ENCODE measurements at places on chromosomes 12 and 14. TPM values are rescaled to one million over a fixed set of nuclear protein-coding genes. Genes with fewer than 3 reads are reported as not detected.

Gene PLEKHH1
- total RNA-seq: 2.4 TPM

Gene MYO1H
- total RNA-seq: not detected

Gene TMEM253
- total RNA-seq: not detected

Gene ZNF605
- total RNA-seq: 6.3 TPM

Gene OTUB2
- total RNA-seq: 1.5 TPM

Gene ACOT4
- 1.1 TPM for total RNA-seq

DNA sequence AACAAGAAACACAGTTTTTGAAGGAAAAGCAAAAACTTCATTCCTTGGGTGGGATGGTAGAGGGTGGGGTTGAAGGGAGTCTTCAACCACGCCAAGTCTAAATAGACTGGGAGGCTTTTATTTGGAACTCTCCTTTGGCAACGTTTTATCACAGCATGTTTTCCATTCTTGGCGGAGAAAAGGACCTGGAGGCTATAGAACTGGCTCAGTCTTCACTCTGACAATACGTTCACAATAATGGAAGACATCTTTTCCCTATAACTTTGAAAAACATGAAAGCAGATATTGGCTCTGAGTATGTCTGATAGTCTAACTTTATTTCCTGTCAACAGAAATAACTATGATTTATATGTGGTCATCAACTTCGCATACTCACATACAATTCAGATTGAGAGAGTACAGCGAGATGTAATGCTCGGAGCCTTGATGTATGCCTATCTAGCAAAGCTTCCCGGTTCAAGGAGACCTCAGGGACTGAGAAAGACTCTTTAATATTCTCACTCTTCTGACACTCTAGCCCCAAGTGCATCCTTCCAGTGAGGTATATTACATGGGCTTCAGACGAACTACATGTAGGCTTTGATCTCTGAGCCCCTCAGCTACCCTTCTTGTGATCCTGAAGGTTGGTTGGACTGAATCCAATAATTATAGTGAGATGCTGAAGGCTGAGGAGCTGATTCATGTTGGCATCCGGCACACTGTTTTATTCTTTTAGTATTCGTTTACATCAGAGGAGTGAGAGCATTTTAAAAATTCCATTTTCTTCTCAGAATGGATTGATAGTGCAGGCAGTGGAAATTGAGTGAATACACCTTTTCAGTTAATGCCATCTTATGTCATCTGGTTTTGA lies 14.0 kb downstream of the TMEM30B start:
- no peaks in the 10 kb centered on the region for H3K36me3 ChIP-seq
- no peak for DNase-seq
- H3K4me3 ChIP-seq: no peak overlapping the region
- H3K27me3 ChIP-seq: peaks cover 56% of the 10 kb centered on the region

GRCh38 chr14:52040598-52040997 lies 28.3 kb downstream of the NID2 start:
- no peak overlapping the region for H3K27ac ChIP-seq
- DNase-seq: no peak
- no peaks in the 10 kb centered on the region for H3K36me3 ChIP-seq

GRCh38 chr12:99170037-99170436 lies 477.5 kb upstream of the GARIN6 start:
- H3K27ac ChIP-seq: no peak overlapping the region
- no peaks in the 10 kb centered on the region for H3K4me1 ChIP-seq
- no peaks in the 10 kb centered on the region for H3K27me3 ChIP-seq
- no peaks in the 10 kb centered on the region for H3K36me3 ChIP-seq
- H3K4me3 ChIP-seq: no peak overlapping the region
- no peak for DNase-seq

- H3K27me3 ChIP-seq: no peaks in the 10 kb centered on the region
- H3K36me3 ChIP-seq: no peaks in the 10 kb centered on the region
- no peak for DNase-seq
- H3K4me3 ChIP-seq: no peak overlapping the region
Measured at GRCh38 chr12:59499774-59500173, 96.1 kb upstream of the SLC16A7 start.

All from activated T-helper 1 cell treated with anti-CD3 and anti-CD28 coated beads, Interleukin-12 subunit alpha, Interleukin-12 subunit beta, Interleukin-2, Interleukin-4 antibody, amounts not matched to agents 30 ng/mL and 10 ng/mL and 1 ng/mL, durations not matched to agents 14 hours and 24 hours and 36 hours (primary cell).